HT1080 (cell line): ENCODE measurements at places on chromosomes 1 and 21.

DNA sequence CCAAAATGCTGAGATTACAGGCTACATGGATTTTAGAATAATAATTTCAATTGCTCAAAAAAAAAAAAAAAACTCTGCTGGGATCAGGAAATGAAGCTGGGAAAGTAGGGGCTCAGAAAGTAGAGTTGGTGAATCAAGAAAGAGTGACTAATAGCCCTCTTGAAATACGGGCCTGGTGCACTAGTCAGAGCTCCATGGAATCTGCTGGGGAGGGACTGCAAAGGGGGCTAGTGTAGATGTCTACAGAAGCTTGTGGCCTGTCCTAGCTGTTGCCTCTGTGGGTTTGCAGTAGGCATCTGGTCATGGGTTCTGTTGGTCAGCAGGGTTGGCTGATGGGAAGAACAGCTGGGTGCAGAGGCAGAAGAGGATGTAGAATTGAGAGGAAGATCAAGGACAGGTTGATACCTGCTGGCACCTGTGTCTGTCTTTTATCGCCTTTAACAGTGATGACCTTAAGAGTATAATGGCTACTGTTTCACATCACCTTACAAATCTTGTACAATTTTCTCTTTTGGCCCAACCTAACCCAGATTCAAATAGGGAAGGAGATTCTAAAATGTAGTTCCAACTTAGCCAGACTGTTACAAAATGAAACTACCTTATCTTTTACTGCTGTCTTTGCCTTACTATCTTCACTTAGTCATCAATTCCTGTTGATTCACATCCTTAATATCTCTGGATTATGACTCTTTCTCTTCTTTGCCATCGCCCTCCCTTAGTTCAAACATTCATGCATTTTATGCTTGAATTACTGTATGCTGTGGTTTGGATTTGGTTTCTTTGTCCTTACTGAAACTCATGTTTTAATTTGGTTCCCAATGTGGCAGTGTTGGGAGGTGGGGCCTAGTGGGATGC lies 126.2 kb downstream of the GIPC2 start:
- peak; percentile 88 for DNase-seq

DNA sequence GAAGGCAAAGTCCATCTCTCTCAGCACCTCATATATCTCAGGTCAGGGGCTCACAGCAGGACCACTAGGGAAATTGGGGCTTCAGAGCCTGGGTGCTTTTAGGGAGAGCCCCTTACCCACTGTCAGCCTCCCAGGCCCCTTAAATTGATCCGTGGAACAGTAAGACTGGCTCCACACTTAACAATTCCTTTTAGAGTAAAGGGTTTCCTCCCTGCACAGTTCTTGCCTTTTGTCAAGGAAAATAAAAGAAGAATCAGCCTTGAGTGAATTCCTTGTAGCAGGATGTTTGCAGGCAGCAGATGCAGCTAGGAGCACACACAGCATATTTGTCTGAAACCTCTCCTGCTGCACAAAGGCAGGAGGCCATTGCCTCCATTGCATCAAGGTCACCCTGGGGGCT lies 184.9 kb downstream of the SEC16B start:
- DNase-seq, result no peak

- DNase-seq, result no peak
Observed at GRCh38 chr1:68445709-68446108, 4.0 kb downstream of the RPE65 start.

DNA sequence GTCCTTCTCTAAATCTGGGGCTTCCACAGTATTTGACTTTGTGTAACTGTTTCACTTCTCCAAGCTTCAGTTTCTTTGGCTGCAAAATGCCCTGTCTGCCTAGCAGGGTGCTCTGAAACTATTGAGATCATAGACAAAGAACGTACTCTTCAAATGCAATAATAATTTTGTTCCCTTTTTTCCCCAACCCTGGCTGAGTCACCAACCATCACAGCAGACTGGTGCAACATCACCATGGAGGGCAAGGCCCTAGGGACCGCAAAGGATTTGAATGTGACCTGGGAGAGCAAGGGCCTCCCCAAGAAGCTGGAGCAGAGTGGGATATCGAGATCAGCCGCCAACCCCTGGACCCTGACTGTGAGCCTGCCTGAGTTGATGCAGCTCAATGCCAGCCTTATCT lies 115.0 kb downstream of the FCRL5 start:
- peak; percentile 3 for DNase-seq

- no peak for DNase-seq
Observed at GRCh38 chr1:172179918-172180317, 240.6 kb upstream of the C1orf105 start.

DNA sequence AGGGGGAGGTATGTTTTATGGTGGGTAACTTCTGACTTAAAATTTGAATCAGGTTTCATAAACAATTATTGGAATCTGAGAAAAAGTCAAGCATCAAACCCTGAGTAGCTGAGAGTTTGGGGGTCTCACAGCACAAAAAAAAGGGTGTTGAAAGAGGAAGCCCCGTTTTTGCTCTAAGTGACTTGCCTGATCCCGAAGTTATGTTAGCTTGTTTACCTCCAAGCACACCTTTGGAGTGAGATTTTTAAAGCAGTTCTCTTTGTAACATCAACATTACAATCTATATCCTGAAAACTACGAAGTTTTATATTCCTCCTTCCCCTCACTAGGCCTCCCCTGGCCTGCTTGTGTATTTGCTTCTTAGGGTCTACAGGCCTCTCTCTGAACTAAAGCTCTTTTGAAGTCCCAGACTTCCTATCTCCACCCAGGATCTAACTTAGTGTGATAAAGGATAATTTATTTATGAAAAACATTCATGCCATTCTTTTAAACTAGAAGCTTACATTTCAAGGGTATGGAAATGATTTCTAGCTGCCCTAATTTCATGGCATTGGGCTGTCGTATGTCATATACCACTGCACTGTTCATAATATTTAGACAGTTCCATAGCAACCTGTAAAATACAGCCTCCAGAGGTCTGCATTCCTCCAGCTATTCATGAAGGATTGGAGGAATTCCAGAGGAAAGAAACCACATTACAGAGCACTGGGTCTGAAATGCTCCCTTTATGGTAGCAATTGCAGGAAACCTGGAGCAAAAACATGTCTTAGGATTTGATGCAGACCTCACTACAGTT lies 36.1 kb upstream of the RGS1 start:
- peak; percentile 91 for DNase-seq

DNA sequence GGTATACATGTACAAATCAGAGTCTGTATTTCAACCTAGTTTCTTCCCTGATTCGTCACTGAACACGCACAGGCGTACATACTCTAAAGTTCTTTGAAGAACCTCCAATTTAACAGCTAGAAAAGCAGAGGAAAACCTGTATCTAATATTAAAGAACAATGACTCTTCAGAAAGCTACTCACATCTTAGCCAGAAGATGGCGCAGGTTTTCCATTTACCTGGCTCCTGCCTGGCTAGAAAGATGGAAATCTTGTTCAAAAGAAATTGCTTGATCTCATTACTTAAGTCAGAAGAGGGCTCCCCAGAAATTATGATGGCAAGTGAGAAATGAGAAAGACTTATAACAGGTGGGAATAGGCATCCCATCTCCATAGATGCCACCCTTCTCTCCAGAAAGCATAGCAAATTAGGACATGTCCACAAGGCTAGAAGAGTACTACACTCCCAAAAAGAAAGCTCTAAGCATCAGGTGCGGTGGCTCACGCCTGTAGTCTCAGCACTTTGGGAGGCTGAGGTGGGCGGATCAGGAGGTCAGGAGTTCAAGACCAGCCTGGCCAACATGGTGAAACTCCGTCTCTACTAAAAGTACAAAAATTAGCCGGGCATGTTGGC lies 19.0 kb upstream of the L1TD1 start:
- peak; percentile 21 for DNase-seq
